Peyer's patch (tissue), 4 donors: ENCODE measurements at places on chromosomes 2 and 18. TPM values are rescaled to one million over a fixed set of nuclear protein-coding genes. Genes with fewer than 3 reads are reported as not detected.

DNA sequence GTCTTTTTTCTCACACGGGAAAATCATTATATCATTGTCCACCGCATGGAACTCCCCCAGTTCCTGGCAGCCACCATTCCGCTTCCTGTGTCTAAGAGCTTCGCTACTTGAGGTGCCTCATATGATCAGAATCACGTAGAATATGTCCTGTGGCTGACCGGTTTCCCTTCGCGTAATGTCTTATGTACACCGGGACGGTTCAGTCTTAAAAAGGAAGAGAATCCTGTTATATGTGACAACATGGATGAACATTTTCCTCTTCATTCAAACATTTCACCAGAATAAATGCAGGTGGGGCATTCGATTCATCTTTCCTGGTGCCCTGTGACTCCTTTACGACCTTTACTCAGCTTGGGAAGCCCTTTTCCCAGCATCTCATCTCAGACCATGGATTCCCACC lies 131.7 kb upstream of the TWIST2 start:
- DNase-seq: no peak

DNA sequence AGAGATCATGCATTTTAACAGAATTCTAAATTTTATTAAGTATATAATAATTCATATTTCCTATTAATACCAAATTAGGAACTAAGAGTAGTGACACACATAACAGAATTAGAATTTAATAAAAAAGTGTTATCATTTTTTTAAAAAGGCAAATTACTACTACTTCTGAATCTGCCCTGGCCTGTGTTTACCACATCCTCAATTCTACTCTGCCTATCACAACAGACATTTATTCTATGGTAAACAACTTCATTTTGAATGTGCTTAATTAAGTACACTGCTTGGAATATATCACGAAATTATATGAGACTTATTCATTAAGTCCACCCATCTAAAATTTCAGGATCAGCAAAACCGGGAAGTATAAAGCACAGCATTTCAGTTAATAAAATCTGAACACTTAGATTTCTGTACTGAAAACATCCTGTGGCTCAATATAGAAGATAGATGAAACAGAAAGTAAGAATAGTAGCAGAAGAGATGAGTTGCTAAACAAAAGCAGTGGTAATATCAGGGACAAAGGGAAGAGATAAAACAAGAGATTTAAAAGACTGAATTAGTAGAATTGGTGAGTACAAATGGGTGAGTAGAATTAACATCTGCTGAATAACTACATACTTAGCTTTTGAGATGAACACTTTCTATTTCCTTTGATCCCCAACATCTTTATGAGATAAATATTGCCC lies 3.7 kb downstream of the SMC6 start:
- DNase-seq: no peak

GRCh38 chr2:4591261-4591660 lies 887.9 kb downstream of the DCDC2C start:
- DNase-seq: no peak

GRCh38 chr2:76270096-76270710 lies 559.5 kb upstream of the GCFC2 start:
- DNase-seq: no peak

GRCh38 chr18:64201781-64202180 lies 52.9 kb upstream of the LINC00305 start:
- no peak for DNase-seq

- no peak for DNase-seq
Measured at GRCh38 chr2:45259138-45259537, 249.9 kb upstream of the SIX2 start.

- DNase-seq: no peak
Measured at GRCh38 chr2:139175510-139175909, 395.3 kb upstream of the NXPH2 start.

The ME2 gene
- 114 TPM for total RNA-seq

The ASXL3 gene
- total RNA-seq: 3.3 TPM
